Neural progenitor cell (in vitro differentiated cells): ENCODE measurements at places on chromosomes 1 and 21. TPM values are rescaled to one million over a fixed set of nuclear protein-coding genes. Genes with fewer than 3 reads are reported as not detected.

The LCE6A gene
- not detected in 2 replicates for total RNA-seq

The HMGN1 gene
- 516 and 903 TPM in 2 replicates for total RNA-seq

The LCE1F gene
- total RNA-seq = not detected in 2 replicates

The NIBAN1 gene
- total RNA-seq = 0.15 and 0.36 TPM in 2 replicates

DNA sequence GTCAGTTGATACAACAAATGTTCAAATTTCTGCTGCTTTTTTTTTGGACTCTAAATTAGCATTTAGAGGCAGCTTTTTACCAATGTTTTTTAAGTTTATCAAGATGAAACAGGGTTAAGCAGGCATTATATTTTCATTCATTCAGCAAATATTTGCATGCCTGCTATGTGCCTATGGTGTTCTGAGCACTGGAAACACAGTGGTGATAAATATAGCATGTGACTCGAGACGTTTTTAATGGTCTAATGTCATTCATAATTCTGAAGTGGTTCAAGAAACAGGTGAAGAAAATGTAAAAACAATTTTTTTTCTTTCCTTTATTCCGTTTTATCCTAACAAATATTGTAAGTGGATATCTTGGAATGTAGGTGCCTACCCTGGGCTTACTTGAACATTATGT lies 26.8 kb downstream of the NEK7 start:
- no peak for DNase-seq

DNA sequence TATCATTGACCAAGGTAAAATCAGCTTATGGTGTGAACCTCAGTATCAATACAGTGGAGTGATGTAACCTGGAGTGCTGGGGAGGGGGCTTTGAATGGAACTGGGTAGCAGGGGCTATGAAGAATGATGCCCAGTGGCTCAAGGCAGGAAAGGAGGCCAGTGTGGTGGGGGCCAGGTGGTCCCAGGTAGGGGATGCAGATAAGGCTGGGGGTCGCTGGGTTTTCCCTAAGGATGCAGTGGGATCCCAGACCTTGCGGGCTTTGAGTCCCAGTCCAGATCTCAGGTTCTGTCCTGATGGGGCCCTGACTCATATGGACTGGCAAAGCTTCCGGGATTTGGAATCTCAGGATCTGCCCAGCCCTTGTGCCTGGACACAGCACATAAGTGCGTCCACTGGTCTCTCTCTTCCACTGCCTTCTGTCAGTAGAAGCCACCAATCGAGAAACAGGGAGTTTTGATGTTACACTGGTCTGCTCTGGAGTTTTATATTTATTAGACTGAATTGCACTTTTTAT lies 52.0 kb downstream of the S100B start:
- no peak for DNase-seq

DNA sequence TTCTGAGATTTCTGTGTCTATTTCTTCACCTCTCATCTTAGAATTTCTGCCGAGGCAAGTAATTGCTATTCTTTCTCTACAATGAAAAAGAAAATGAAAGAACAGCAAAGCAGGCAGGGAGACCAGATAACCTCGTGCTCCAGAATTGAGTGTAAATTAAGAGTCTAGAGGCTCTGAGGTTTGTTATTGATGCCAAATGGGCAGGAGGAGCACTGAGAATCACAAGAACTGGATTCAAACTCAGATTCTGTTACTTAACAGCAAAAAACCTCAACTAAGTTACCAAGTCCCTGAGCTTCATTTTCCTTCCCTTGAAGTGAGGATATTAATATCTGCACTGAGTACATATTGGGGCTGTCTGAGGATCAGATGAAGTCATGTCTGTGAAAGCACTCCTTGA lies 5.5 kb upstream of the DDR2 start:
- DNase-seq = no peak
